ENCODE measurements at places on chromosomes 2 and 18.
A peak's percentile ranks its signal among the peaks of the same experiment; 100 is the strongest.

- DNase-seq: no peak
Observed at GRCh38 chr2:239275847-239276831, 124.7 kb downstream of the HDAC4 start.

- peak; percentile 43 for DNase-seq
Observed at GRCh38 chr18:39561126-39561525, 1995.5 kb upstream of the CELF4 start.

- DNase-seq: peak; percentile 69
Observed at GRCh38 chr2:190634381-190634780, 14.5 kb upstream of the NAB1 start.

- DNase-seq: no peak
Observed at GRCh38 chr2:231710799-231711676, 2.7 kb downstream of the PTMA start.

- DNase-seq: no peak
Observed at GRCh38 chr2:80365762-80366161, 61.2 kb upstream of the LRRTM1 start.

- DNase-seq: no peak
Observed at GRCh38 chr2:59584958-59585357, 968.5 kb downstream of the BCL11A start.

GRCh38 chr18:48875314-48875941 is 75.3 kb downstream of the SMAD7 start:
- no peak for DNase-seq

DNA sequence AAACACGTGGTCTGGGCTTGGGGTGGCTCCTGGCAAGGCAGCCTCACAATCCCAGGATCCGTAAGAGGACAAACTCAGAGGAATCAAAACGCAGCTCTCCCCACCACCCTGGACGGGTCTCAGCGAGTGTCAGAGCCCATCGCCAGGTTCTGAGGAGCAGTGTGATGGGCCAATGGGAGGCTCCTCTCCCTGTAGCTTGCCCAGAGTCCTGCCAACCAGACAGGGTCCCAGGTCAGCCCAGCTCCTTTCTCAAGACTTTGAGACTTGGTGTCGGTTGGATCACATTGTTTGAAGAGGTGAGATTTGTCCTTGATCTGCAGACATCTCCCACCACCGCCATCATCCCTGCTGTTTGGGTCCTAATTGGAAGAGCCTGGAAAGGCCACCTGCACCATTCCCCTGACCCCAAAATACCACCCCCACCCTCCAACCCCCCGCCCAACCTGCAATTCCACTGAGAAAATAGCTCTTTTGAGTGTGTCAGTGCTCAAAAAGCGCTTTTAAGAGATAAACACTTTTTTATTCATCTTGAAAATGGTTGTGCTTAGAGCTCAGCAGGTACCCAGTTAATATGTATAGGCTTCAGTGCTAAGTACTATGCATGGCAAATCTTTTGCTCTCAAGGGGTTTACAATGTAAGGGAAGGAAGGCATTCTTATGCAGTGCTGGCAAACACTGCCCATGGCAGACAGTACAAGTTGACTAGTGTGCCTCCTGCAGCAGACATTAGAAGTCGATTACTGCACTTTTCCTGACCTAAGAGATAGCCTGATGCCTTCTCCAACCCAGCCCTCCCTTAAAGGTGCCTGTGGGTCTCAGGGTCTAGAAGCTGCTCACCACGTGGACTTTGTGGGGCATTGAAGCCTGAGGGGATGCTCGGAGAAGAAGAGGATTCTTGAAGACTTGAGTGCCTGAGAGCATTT is 50.6 kb downstream of the GLI2 start:
- DNase-seq: no peak

DNA sequence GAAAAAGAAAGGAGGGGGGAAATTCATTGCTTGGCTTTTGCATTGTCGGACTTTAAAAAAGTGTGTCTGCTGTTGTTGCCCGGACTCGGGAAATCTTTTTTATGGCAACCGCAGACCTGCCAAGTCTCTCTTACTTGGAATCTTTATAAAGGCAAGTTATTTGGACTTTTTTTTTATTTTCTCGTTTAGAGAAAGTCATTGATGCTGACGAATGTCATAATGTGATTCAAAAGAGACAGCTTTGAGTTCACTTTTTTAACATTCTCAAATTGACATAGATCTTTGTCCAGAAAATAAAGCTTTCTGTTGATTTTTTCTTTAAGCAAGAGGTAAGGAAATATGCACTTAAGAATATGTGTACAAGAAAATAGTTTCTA is 651 bp upstream of the ZNF521 start:
- DNase-seq: no peak

- no peak for DNase-seq
Observed at GRCh38 chr2:105141099-105141614, 100.4 kb upstream of the GPR45 start.

GRCh38 chr2:44705356-44705755 is 236.1 kb upstream of the SIX3 start:
- DNase-seq: no peak

DNA sequence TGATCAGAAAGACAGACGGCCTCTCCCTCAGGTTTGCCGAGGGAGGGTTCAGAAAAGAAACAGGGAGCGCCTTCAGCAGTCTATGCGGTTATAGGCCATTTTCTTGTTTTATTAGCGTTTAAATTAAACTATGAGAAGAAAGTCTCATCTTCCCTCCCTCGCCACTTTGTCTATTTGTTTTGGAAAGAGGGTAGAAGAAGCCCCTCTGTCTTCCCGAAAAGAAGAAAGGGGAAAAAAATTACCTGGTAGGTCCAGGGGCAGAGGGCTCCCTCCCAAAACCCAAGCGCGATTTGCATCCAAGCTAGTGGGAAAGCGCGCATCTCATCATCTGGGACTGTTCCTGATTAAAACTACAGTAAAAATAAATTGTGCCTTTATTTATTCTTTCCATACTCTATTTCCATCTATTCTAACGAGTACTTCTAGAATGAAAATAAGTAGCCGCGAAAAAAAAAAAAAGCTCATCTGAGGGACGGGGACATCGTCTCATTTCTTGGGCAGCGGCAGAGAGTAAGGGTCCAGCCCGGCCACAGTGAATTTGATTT is 2.4 kb downstream of the PAX8 start:
- DNase-seq: no peak

GRCh38 chr18:8657050-8657820 is 48.0 kb downstream of the RAB12 start:
- no peak for DNase-seq

DNA sequence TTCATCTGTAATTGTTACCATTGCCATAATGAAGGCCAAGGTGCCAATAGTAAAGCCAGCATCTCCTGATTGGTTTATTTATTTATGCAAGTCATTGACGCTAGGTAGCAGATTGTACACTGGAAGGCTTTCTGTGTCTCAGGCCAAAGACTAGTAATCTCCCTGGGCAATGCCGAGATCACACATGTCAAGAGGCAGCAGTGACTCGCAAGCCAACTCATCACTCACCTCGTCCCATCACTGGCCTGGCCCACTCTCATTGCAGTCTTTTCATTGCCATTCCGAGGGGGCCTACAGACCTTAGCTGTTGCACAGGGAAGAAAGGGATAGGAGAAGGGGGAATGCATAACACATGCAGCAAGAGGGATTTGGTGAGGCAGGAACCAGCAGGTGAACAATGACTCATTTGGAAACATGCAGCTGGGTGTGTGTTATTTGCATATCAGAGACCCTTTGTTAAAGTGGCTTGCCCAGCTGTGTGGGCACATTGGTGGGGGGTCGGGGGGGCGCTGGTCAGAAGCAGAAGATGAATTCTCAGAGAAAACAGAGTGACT is 448.7 kb upstream of the HNRNPA3 start:
- no peak for DNase-seq

- no peak for DNase-seq
Observed at GRCh38 chr18:6605115-6605869, 124.2 kb upstream of the ARHGAP28 start.

DNA sequence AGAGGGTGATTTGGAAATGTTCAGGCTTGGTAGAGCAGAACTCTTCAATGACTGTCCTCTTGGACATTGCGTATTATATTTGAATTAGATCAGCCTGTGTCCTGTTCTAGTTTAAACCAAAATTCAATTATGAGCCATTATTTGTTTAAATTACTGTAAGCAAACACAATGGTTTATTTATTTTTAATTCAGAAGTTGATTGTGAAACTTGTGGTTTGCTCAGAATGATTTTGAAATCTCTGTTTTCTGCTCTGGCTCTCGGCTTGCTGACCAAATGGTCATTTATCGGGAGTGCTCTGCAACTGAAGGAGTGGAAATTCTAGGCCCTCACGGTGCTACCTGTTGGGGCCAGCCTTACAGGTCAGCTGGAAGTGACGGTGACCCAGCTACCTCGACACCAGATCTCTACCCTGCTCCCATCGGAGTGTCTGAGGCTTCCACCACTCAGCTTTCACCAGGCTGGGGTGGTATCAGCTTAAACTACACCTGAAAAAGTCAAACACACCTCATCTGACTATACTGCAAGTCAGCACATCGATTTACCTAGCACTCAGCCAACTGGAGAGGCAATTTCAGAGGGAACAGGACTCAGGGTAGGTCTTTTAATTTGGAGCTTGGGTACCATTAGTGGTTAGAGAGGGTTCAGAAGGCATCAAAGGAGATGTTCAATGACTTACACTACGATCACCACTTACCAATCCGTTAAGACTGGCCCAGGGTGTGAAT is 36.8 kb upstream of the GPD2 start:
- no peak for DNase-seq

DNA sequence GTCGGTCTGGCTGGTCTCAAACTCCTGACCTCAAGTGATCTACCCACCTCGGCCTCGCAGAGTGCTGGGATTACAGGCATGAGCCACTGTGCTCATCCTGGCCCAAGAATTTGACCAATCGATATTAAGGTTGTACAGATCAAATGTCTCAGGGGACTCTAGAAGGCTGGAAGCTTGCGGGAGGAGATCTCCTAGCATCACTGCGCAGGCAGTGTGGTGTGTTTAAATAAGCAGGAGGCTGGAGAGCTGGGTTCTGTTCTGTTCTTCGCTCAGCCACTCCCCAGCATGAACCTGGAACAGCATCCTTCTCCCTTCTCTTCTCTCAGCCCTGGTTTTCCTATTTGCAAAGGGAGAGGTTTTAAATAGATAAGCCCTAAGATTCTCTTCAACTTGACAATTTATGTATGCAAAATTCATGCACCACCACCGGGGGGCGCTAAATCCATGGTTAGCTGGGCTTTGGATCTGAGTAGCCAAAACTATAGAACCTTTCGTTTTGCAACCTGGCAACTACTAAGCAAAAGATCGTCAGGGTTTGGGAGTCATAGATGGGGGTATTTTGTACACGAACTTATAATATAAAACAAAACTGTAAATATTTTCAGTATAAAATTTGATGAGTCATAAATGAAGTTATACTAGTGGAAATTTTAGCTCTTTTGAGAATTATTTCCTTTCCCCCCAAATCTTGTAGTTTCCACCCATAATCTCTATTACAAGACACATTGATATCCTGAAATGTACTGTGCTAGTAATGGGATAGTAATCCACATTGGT is 60.6 kb downstream of the SLC16A14 start:
- DNase-seq: peak; percentile 22

GRCh38 chr2:10400568-10400977 is 47.6 kb downstream of the ODC1 start:
- DNase-seq: no peak

- no peak for DNase-seq
Observed at GRCh38 chr2:95024960-95025405, 525 bp upstream of the MAL start.

GRCh38 chr2:133489146-133489545 is 79.1 kb downstream of the NCKAP5 start:
- no peak for DNase-seq

- peak; percentile 74 for DNase-seq
Observed at GRCh38 chr2:88600038-88600465, 27.2 kb downstream of the EIF2AK3 start.

DNA sequence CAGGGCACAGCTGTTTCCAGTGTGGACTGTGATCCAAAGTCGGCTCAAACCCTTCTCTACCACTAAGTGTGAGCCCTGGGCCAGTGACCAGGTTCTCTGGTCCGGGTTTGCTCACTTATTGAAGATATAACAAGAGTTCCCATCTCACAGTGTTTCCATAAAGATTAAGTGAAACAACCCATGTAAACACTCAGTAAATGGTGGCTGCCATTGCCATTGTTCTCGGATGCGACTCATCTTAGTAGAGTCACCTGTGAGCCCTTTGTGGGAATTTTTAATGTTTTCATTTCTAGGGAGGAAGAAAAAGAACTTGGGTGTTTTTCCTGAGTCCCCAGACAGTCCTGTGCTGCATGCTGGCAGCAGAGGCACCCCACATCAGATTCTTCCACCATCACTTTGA is 53.4 kb downstream of the TPGS2 start:
- no peak for DNase-seq

DNA sequence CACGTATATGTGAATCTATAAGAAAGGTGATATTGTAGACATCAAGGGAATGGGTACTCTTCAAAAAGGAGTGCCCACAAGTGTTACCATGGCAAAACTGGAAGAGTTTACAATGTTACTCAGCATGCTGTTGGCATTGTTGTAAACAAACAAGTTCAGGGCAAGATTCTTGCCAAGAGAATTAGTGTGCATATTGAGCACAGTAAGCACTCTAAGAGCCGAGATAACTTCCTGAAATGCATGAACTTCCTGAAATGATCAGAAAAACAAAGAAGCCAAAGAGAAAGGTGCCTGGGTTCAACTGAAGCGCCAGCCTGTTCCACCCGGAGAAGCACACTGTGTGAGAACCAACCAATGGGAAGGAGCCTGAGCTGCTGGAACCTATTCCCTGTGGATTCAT is 101.0 kb downstream of the HS6ST1 start:
- DNase-seq: no peak

- DNase-seq: no peak
Observed at GRCh38 chr2:113137827-113138226, 10.4 kb downstream of the IL1RN start.

DNA sequence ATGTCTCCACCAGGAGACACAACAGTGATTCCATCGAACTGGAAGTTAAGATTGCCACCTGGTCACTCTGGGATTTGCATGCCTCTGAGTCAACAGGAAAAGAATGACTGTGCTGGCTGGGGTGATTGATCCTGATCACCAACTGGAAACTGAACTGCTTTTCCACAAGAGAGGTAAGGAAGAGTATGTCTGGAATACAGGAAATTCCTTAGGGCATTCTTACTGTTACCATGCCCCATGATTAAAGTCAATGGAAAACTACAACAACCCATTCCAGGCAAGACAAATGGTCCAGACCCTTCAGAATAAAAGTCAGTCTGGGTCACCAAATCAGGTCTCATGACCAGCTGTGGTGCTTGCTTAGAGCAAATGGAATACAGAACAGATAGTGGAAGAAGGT is 12.0 kb upstream of the DDX1 start:
- DNase-seq: no peak

DNA sequence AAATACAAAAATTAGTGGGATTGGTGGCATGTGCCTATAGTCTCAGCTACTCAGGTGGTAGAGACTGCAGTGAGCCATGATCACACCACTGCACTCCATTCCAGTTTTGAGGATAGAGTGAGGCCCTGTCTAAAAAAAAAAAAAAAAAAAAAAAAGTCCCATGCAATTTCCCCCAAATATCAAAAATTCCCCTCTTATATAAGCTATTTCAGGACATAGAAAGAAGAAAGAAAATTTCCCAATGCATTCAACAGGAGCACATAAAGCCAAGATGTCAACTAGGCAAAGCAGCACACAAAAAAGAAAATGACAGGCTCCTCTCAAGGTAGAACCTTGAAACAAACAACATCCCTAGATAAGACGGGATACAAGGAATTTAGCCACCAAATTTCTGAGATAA is 213.3 kb downstream of the TCF4 start:
- no peak for DNase-seq

GRCh38 chr18:79383388-79384056 is 12.2 kb upstream of the NFATC1 start:
- DNase-seq: no peak

GRCh38 chr2:106161938-106162820 is 31.9 kb downstream of the UXS1 start:
- DNase-seq: peak; percentile 5
